ENCODE measurements at places on chromosomes 2 and 18.

- no peak for DNase-seq
Measured at GRCh38 chr2:234178330-234179030, 128.0 kb downstream of the SPP2 start.

- DNase-seq, result peak; percentile 14
Measured at GRCh38 chr2:109213646-109214433, 84.8 kb downstream of the SH3RF3 start.

- DNase-seq, result peak; percentile 5
Measured at GRCh38 chr2:28751956-28752630, 463 bp downstream of the PPP1CB start.

DNA sequence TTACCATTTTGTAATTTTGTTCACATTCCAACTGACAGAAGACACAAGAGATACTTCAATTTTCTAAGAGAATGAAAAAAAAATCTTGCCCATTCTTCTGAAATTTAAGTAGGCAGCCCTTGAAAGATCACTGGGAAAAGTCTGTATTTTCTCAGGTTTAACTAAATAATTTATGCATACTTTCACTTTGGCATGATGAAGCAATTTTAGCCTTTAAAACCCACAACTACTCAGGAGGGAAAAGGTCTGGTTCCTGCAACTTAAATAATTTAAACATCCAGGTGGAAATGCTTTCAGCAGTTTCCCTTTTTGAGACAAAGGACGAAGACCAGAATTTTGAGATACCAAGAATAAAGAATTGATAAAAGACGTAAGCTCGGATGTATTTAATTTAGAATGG is 61.4 kb downstream of the ZEB2 start:
- DNase-seq, result no peak

- DNase-seq, result no peak
Measured at GRCh38 chr2:173130496-173131465, 55.1 kb downstream of the MAP3K20 start.

- no peak for DNase-seq
Measured at GRCh38 chr2:68885811-68886075, 14.5 kb upstream of the BMP10 start.

GRCh38 chr18:7532942-7533341 is 34.2 kb upstream of the PTPRM start:
- DNase-seq, result no peak

- DNase-seq, result no peak
Measured at GRCh38 chr18:74976331-74976909, 232.5 kb downstream of the PTGR3 start.

DNA sequence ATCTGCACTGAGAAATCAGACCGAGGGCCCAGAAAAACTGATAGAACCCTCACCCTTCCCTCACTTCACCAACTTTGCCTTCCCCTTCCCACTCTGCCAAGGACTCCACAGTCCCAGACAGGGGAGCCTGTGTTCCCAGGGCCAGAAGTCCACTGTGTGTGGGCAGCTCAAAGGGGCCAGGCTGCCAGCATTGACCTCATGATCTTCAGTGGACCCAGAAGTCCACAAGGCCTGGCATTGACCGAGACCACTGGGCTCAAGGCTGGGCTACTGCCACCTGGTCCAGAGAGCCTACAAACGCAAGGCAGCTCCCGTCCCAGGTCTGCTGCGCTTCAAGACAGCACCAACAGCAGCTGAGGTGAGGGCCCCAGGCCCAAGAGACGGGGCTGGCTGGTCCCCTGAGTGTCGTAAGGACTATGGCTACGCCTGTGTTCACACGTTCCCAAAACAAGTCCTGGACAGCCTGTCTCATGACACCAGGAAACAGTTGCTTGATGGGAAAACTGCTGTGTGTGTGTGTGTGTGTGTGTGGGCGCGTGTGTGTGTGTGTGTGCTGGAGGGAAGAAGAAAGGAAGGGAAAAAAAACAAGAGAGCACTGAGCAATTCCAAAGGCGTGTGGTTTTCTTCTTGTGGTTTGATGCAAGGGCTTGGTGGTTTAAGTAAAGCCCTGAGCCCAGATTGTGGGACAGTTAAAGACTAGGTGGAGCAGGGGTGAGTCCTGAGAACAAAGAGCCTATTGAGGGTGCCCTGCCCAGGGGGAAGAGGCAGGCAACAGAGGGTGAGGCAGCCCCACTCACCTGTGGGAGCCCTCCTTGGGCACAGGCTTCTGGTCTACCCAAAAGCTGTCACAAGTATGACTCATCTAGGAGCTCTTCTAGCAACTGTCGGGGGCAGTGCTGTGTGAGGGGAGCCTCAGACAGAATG is 46.6 kb upstream of the ZBTB7C start:
- DNase-seq, result no peak

DNA sequence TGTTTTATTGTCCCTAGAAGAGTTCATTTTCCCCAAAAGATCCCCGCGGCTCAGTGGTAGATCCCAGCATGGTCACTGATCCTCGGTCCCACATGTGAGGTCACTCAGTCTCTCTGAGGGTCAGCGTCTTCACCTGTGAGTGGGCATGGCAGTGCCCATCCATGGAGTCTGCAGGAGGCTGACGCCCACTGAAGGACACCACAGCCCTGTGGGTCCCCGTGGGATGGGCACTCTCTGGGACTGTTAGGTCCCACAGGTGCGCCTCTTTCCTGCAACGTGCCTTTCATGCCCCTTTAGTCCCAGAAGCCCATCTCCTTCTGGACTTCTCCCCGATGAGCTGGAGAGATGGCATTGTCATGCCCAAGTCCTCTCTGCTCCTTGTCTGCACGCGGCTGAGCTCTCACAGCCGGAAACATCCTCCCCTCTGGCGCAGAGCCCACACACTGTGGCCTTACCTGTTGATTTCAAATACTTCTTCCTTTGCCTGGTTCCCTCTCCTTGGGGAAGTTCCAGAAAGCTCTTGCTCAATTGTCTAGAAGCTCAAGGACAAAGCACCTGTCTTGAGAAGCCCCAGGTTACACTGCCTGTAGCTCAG is 75.9 kb downstream of the PTGR3 start:
- no peak for DNase-seq

GRCh38 chr18:46578987-46579386 is 78.0 kb downstream of the LOXHD1 start:
- DNase-seq, result no peak

DNA sequence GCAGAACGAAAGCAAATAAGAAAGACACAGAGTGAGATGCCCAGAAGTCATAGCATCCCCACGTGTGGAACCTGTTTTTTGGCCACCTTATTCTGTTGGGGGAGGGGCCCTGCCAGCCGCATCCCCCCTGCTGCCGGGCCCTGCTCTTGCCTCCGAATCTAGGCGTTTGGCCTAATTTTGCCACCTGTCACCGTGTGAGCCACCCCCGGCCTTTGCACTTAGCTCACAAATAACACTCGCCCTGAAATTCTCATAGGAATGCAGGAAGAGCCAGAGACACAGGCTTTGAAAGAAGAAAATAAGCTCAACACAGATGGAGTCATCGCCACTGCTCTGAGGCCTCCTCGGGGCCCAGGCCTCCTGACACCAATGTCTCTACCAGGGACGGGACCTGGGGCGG is 522.6 kb upstream of the SALL3 start:
- DNase-seq, result no peak

DNA sequence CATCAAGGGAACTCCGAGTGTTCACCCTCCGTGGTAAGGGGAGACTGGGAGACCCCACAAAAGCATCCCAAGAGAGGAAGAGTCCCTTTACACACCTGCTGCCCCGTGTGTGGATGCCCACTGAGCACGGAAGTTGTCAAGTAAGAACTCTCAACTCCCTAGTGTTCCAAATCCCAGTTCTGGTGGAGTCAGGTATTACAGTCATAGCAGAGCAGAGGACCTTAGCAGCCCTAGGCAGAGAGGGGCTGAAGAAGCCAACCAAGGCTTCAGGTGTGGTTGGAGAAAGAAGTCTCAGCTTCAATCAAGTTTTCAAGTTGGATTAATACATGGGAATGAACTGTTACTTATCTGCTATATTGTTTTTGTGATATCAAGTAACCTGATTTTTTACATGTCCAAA is 512.5 kb downstream of the RNF144A start:
- DNase-seq, result no peak

- DNase-seq, result no peak
Measured at GRCh38 chr2:3298191-3298590, 79.4 kb downstream of the EIPR1 start.

DNA sequence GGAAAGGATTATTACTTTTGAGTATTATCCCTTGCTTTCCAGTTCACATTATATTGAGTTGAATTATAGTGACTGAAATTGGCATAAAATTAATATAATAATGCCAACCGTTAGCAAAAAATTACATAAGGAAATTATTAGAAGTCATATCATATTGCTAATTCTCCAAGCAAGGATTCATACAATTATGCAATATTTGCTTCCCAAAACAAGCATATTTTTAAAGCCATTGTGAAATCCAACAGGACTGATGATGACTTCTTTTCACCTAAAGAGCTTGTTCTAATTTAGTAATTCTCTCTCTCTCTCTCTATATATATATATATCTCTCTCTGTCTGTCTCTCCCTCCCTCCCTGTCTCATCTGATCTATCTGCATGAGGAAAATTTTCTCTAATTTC is 283.5 kb downstream of the DSEL start:
- no peak for DNase-seq

DNA sequence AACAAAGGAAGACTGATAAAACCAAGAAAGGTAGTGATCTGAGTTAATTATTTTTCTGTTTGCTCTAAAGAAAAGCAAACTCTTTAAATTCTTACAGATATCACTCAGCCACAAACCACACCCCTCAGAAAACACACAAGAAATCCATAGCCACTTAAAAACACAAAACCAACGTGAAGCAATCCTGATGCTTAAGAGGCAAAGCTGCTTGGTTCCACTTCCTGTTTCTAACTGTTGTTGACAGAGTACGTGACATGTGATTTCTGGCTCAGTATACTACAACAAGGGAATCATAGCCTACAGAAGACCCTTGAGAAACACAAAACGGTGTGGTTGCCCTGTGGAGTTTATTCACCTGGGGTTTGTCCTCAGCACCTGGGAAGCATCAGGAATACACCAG is 240.9 kb upstream of the APCDD1 start:
- DNase-seq, result no peak

DNA sequence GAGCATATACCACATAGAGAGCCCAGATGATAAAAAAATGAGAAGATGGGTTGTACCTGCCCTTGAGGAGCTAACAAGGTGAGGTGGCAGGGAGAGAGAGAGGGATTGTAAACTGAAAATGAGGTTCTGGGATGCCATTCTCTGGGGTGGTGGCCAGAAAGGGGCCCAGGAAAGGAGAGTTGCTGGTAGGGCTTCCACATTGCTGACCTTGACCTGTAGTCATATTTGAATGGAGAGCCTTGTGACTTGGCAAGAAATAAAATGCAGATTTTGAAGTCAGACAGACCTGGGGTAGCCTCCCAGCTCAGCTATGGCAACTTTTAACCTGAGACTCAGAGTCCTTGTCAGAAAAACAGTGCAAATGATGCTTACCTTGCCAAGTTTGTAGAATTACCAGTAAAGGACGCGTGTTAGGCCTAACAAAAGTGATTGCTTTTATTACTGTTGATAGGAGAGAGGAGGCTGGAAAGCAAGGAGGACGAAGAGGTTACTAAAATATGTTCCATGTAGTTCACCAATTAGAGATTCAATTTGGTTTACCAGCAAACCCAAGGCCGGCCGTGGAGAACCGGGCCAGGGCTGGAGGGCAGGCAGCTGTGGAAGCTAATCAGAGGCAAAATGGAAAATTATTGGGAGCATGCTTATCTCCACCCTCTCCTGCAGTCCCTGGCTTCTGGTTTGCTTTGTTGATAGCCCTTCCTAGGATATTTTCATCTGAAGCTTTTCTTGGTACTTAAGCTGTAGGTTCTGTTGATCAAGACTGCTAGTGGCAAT is 3.9 kb downstream of the NPAS2 start:
- DNase-seq, result no peak

DNA sequence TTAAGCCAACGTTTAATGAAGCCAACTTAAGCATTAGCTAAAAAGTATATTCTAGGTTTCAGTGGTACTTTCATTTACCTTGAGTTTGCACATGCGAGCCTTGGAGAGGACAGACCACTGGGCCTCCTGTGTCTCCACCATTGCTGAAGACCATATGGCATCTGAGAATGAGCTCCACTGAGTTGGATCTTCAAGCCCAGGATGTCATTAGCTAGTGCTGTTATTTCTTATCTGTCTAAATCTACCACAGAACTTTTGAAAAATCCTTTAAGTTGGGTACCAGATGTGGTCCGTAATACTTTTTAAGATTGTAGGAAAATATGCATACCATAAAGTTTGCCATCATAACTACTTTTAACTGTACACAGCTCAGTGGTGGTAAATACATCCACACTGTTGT is 161.8 kb downstream of the NCK2 start:
- DNase-seq, result no peak

DNA sequence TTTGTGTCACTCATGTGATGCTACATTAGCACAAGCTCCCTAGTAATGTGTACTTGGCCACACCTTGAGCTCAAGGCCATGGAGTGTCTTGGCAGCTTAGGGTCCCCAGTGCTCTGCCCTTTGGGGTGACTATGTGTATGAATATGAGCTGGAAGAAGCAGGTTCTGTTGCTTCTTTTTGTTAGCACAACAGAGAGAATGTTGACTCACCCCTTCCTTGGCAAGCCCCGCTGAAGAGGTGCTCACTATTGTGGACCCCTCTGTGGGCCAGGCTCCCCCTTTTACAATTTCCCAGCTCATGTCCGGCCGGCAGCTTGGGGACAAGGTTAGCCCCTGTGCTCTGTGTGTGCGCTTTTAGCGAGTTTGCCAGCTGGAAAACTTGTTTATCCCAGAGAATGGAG is 48.1 kb downstream of the DGKD start:
- DNase-seq, result no peak

GRCh38 chr2:84748341-84748740 is 132.5 kb downstream of the TRABD2A start:
- DNase-seq, result no peak

GRCh38 chr2:236694146-236694888 is 124.7 kb downstream of the ACKR3 start:
- no peak for DNase-seq

- no peak for DNase-seq
Measured at GRCh38 chr2:19757586-19757985, 144.2 kb downstream of the TTC32 start.

DNA sequence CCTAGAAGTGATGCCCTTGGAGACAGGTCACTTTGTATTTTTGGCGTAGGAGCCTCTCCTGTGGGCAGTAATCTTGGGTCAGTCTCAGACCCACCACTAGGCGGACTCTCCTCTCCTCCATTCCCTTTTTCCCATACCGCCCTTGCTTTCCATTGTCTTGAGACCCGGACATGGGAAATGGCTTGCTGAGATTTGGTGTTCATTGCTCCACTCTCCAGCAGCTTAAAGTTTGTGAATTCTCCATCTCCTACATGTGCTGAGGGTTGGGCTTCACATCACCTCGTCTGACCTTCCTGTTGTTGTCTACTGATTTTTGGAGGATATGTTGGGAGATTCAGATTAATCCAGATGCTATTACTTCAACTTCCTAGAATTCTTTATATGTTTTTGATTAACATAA is 159.2 kb upstream of the RAB12 start:
- DNase-seq, result no peak

All from stimulated activated CD8-positive, alpha-beta memory T cell treated with anti-CD3 and anti-CD28 coated beads, Interleukin-7, amount 100 ng/mL, for 1 hour (primary cell).